ENCODE measurements at places on chromosomes 16 and 17.

- no peak for DNase-seq
Measured at GRCh38 chr16:82891918-82892317, 265.1 kb downstream of the CDH13 start.

DNA sequence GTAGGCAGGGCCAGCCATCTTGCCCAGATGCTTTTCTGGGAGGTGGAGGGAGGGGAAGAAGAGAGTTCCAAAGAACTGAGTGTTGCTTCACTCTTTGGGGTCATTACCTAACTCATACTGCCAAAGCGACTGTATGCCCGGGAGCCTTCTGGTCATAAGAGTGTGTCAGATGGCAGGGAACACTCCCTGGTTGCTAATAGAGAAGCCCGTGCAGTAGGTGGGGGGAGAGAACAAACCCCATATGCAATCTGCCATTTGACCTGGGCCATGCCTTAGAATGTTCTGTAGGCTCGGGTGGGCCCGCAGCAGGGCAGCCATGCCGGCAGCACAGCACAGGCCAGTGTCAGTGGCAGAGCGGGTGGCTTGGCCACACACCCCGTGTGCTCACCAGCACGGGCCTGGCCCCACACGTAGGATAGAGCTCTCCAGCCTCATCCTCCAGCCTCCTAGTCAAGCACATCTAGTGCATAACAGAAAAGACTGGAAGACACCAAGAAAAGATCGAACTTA is 120.5 kb downstream of the SOCS1 start:
- DNase-seq: peak; percentile 65

GRCh38 chr17:62705778-62706597 is 78.5 kb downstream of the MRC2 start:
- DNase-seq: no peak

DNA sequence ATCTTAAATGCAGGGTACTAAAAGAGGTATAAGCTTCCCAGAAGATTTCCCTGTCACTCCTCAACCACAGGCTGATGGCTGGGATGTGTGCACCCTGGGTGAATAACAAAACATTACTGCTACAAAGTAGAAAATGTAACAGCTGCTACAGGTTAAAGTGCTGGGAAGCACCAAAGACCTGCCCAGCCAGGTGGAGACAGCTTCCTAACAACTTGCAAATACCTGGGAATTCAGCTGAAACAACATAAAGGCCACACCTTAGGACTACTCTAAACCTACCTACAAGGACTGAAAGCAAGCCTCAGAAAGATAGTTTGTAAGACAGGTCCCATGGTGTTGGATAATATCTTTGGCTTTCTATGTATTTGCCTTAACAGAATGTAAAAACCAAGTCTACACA is 118.5 kb downstream of the CEP112 start:
- no peak for DNase-seq

- no peak for DNase-seq
Measured at GRCh38 chr16:4426722-4427372, 1.2 kb downstream of the DNAJA3 start.

GRCh38 chr17:77884019-77884418 is 74.5 kb upstream of the TNRC6C start:
- no peak for DNase-seq

GRCh38 chr16:73735018-73735417 is 561.6 kb upstream of the PSMD7 start:
- peak; percentile 37 for DNase-seq

GRCh38 chr16:81661082-81661481 is 118.0 kb upstream of the PLCG2 start:
- DNase-seq: no peak

DNA sequence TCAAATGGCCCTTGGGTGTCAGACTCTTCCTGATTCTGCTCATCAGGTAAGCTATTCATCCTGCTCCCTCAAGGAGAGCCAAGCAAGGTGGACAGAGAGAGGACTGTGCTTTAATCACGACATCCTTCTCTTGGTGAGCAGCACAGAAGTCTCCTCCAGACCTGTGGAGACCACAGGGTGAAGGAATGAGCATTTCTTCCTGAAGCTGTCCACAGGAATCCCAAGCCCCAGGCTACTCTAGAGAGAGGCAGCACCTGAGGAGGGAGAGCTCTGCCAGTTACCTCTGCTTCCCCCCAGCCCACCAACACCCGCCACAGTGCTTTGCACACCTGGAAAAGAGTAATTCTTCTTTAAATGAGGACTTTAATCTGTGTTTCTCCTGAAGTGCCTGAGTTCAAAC is 100.0 kb downstream of the PARN start:
- DNase-seq: no peak

- no peak for DNase-seq
Measured at GRCh38 chr16:83482545-83483162, 325.1 kb upstream of the HSBP1 start.

GRCh38 chr16:2841606-2842339 is 11.7 kb downstream of the ZG16B start:
- no peak for DNase-seq

DNA sequence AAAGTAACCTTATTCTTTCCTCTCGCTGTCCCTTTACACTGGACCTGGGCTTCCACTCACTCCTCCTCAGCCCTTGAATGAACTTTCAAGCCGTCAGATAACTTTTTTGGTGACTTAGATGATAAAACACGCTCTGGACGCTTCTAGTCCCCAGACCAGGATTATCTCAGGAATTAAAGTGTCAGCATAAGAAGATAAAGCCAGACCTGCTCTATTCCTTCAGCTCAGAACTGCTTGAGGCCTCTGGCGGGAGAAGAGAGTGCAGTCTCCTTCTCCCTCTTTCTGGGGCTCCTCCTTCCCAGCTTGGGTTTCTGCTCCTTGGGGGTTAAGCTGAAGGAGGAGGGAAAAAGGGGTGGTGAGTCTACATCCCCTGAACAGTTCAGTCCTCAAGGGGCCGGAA is 6.6 kb downstream of the LPO start:
- no peak for DNase-seq

DNA sequence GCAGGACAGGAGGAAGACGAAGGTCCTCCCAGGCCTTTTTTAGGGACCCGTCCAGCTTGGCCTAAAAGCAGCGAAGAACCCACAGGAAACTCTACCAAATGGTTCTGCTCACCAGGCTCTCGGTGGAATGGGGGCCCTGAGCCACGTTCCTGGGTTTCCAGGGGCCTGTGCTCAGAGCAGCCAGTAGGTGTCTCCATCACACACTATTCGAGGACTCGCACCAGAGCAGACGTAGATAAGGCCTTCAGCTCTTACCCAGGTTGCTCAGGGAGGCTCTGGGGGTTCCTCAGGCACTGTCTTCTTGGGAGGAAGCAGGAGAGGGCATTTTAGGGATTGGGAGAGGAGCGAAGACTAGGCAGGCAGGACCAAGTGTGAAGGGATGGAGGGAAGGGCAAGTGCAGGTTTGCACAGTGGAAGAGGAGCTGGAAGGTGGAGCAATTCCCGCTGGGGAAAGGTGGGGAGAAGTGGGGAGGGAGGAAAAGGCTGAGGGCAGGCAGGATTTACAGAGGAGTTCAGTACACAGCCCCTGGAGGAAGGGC is 157.1 kb downstream of the RGS9 start:
- DNase-seq: peak; percentile 48

DNA sequence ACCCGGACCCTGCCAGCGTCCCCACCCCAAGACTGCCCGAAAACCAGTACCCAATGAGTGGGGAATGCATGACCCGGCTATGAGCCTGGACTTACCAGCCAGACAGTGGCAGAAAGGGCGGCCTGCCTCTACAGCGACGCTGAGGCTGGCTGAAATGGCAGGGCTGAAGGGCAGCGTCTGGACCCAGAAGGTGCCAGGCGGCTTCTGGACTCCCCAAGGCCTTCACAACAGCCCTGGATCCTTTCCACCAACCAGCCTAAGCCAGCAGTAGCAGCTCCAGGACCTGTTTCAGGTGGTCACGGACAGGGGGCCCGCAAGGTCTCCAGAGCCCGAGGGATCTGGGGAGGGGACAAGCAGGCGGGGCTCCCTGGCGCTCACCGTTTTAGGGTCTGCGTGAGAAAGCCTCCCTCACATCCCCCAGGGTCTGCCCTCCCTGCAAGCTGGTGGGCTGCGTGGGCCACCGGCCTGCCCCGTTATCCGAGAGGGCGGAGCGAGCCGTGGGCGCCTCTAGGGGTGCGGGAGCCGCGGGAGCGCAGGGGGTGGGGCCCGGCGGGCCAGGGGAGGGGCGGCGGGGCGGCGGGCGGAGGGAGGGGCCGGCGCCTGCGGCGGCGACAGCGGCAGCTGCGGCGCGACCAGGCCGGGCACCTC is at the start of gene RIPOR1:
Gene RIPOR1, plus strand, starts transcription at position 608 of the 648 bp plus-strand sequence. CDS start 9,618 bp downstream, outside the sequence.
- DNase-seq: peak; percentile 83

- no peak for DNase-seq
Measured at GRCh38 chr16:72191551-72191950, 19.6 kb upstream of the PMFBP1 start.

GRCh38 chr17:59848778-59849177 is 44.0 kb downstream of the TUBD1 start:
- DNase-seq: peak; percentile 67

DNA sequence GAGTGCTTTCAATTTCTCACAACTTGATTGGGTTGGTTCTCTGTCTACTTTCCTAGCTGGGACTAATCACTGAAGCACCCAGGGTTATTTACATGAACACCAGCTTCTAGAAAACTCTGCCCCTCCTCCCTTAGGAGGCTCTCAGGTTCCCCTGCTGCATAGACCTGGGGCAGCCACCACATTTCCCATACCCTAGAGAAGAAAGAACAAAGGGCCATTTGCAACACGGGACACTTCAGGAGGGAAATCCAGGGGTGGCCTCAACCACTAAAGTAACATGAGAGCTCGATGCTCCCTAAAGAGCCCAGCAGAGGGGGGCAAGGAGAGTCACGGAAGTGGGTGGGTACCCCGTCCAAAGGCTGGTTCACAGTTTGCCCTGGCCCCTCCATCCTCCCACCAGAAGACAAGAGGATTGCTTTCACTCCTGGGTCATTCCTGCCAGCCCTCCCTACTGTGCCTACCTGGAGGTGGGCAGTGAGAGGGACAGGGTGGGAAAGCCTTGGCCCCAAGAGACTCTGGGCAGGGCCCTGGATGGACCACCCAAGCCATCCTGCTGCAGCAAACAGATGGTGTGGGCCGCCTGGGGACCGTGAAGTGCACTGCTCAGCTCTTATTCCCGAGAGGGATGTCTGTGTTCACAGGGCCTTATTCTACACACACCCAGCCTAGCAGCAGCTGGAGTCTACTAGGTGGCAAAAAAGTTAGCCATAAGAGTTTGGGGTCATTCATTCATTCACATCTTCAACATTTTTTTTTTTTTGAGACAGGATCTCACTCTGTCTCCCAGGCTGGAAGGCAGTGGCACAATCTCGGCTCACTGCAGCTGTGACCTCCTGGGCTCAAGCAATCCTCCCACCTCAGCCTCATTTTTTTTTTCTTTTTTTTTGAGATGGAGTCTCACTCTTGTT is 392.1 kb downstream of the SOX9 start:
- no peak for DNase-seq

DNA sequence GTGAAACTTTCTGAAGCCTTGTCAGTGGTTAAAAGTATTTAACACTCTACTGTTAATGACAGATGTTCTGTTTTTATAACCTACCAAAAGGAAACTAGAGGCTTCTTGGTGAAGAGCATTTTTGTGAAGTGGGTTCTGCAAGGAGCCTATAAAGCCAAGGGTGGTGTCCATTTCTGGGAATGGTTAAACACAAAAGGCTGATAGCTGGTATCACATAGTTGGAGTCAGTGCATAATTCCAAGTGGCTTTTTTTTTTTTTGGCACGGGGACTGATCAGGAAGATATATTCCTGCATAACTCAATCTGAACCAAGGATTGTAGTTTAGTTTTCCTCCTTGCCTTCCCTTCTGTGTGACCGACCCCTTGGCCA is 27.6 kb upstream of the KPNB1 start:
- no peak for DNase-seq

DNA sequence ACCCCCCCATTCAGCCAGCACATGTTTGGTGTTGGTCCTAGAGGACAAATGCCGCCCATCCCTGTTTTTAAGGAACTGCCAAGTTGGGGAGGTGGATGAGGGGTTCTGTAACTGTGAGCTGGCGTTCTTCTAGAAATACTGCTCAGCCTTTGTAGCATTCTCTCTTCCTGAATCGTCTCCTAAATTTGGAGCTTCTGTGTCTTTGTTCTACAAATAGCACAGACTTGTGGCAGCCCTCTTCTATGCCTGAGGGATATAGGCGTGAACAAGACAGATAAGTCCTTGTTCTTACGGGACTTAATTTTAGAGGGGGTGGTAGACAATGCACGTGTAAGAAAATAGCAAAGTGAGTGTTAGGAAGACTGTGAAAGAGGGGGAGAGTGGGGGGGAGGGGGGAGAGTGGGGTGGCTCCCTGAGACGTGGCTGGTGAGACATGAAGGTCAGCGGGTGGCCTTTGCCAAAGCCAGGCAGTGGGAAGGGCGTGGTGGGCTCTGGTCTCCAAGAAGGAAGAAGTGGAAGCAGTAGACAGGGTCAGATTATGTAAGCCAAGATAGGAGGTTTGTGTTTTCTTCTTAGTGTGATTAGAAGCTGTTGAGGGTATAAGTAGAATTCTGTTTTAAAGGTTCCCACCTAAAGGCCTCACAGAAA is 9.9 kb downstream of the MFSD11 start:
- no peak for DNase-seq

DNA sequence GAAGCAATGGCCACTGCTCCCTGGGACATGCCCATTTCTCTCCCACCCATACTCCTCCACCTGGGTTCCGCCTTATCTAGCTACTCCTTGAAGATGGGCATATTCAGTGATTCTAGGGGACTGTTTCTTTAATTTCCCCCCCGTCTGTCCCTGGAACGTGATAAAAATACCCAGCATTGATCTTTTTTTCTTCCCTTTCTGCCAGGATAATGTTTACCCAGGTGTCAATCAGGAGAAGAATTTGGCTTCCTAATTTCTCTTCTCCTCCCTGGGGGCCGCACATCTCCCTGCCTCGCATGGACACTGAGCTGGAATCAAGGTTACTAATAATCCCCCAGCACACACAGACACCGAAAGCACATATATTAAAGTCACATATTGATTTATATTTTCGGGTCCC is 35.2 kb downstream of the DCAKD start:
- no peak for DNase-seq

All from suppressor macrophage treated with lipopolysaccharide for 1 hour (primary cell).